Stimulated activated CD4-positive, alpha-beta T cell treated with anti-CD3 and anti-CD28 coated beads, Interleukin-2, amount 100 ng/mL, for 4 hours (primary cell): ENCODE measurements at places on chromosomes 16 and 17.

DNA sequence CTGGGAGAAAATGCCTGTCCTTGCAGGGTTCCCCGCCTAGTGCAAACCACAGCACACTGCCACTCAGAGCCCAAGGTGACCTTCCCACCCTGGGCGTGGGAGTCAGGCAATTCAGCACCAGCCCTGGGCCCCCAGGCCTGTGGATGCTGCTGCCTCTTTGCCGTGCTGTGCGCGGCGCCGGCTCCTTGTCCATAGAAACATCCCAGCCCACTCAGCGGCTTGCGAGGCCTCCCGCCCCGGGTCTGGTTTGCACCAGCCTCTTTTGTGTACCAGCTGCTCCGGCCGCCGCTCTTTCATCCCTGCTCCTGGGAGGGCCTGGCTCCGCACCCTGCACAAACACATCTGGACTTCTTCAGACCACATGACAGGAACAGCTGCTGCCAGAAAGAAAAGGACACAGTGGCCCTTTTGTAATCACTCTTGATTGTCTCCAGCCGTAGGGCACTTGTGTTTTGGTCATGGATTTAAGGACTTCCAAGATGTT lies 75.4 kb upstream of the SDK2 start:
- no peak for DNase-seq

DNA sequence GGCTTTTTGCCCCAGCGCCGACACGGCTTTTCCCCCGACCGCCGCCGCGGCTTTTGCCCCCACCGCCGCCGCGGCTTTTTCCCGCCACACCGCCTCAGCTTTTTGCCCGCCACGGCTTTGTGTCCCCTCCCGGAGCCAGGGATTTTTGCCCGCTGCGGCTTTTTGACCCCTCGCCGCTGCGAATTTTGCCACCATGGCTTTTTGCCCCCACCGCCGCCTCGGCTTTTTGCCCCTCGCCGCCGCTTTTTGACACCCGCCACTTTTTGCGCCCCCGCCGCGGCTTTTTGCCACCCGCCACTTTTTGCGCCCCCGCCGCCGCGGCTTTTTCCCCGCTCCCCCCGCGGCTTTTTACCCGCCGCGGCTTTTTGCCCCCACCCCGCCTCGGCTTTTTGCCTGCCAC lies 1342.5 kb downstream of the TP53TG3F start:
- DNase-seq: no peak

GRCh38 chr17:5680766-5681165 lies 96.5 kb upstream of the NLRP1 start:
- no peak for DNase-seq

- no peak for DNase-seq
Observed at GRCh38 chr17:12667299-12667958, 1.7 kb downstream of the MYOCD start.

- no peak for DNase-seq
Observed at GRCh38 chr17:77480509-77481215, 339.9 kb downstream of the SEC14L1 start.

GRCh38 chr17:59837308-59838051 lies 55.3 kb downstream of the TUBD1 start:
- peak; percentile 75 for DNase-seq

GRCh38 chr16:17173281-17173680 lies 297.5 kb downstream of the XYLT1 start:
- no peak for DNase-seq

DNA sequence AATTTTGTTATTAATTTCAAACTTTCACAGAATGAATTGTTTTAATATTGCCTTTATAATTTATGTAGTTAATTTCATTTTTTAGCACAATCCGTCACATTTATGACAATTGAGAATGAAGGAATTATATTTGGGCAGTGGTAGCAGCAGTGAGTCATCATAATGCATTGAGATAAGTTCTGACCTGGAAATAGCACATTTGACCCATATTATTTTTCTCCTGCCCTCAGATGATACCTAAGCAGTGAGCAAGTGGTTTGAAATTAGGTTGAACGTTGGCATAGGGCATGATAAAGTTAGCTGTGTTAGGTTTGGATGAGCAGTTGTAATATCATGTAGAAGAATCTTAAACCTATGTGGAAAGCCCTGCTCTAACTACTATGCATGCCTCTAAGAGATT lies 1431.3 kb upstream of the CDH8 start:
- no peak for DNase-seq

DNA sequence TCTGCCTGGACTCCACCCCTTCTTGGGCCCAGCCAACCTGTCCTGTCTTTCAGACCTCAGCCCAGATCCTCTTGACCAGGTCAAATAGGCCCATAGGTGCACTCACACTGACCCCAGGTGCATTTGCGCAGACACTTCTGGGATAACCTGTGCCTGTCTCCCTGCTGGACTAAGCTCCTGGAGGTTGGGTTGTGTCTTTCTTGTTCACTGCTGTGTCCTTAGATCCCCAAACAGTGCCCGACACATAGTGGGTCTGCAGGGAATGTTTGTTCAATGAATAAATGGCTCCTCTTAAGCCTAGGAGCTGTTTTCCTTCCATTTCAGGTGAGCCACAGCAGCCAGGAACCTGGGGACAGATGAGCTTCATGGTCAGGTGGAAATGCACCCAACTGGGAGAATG lies 48.9 kb downstream of the NLRP1 start:
- no peak for DNase-seq

DNA sequence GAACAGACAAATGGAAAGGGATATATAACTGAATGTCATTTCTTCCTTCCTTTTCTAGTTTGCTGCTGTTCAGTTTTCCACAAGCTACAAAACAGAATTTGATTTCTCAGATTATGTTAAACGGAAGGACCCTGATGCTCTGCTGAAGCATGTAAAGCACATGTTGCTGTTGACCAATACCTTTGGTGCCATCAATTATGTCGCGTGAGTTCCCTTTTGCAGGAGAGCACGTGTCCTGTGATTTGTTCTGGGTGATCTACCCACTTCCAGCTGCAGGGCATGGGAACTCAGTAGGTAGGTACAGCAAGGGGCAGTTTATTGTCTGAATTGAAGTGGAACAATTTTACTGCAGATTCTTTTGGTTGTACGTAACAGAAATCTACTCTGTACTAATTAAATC lies 8.8 kb downstream of the ITGAL start:
- DNase-seq: no peak

DNA sequence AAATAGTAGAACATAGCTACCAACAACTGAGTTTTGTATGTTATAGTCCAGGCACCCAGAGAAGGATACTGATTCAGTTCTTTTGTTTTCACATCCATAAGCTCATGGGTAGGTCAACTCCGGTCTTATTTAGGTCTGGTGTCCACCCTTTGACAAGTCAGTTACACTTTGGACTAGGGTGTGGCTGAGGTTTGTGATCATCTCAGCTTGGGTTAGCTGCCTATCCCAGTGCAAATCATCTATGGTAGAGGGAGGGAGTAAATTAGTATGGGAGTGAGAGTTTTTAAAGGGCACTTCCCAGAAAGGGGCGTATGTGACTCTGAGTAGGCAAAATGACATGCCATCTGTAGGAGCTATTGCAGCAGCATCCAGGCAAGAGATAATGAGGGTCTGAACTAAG lies 66.1 kb downstream of the TANC2 start:
- no peak for DNase-seq

- no peak for DNase-seq
Observed at GRCh38 chr17:5877366-5877765, 192.8 kb upstream of the WSCD1 start.

DNA sequence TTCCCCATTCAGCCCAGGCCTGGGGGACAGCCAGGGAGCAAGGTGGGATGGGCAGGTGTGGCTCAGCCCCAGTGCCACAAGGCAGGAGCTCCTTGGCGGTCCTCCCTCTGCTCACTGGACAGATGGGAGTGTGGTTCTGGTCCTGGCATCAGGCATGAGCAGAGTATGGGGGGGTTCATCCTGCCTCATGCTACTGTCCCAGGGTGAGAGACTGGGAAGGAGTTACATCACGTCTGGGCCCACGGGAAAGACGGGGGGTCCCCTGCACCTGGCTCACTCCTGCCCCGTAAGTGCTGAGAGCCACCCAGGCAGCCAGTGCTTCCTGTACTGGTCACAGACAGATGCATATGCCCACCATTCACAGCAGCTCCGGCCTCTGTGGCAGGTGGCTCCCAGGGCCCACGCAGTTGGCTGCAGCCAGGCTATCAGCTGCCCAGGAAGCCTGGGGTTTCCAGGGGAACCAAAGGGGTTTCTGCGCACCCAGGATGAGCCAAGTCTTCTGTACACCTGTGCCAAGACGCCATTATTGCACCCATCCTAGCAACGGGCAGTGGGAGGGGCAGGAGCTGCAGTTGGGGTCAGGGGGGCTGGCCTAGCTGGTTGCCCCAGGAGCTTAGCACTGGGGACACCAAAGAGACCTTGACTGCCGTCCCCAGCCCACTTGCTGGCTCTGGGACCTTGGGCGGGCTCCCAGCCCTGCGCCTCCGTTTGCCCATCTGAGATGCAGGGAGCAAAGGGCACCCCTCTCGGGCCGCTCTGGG lies 1.9 kb downstream of the BAIAP3 start:
- no peak for DNase-seq

- no peak for DNase-seq
Observed at GRCh38 chr17:79160980-79161636, 86.5 kb downstream of the ENGASE start.
